ENCODE measurements at places on chromosomes 5 and 9.

GRCh38 chr9:134178768-134179551 is 14.6 kb upstream of the RNU6ATAC start:
- DNase-seq = no peak

- no peak for DNase-seq
Observed at GRCh38 chr9:16100537-16101091, 547.8 kb downstream of the CCDC171 start.

DNA sequence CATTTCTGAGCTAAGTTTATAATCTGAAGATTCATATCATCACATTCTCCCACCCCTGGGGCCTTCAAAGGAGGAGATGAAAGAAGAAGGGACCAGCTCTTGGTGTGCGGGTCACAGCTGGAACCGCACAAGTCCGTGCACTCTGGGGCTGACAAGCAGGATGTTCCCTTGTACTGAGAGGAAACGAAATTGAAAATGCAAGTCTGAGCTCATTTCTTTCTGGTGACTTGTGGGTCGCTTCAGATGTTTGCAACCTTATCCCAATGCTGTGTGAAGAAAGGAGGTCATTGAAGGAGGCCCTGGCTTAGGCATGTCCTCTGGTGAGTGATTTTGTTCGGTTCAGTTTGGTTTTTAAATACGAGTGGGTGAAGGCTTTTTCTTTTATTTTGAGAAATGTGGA is 59.6 kb downstream of the C9orf152 start:
- DNase-seq = peak; percentile 88

- DNase-seq = no peak
Observed at GRCh38 chr5:155815248-155815647, 511.7 kb upstream of the SGCD start.

DNA sequence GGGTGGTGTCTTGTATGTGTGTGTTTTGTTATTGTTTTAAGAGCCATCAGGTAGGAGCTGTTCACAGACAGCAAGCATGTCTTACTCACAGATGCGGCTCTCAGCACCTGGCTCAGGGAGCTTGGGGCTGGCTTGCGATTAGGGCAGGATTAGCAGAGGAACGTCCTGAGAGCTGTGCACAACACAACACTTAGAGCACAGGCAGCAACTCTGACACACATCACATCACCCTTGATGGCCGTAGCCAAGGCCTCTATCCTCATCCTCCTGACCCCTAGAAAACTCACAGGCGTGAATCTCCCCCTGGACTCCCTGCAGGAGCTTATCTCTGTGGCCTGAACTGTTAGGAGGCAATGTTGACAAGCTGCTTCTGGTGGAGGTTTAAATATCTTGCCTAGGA is 7.1 kb upstream of the IL17B start:
- DNase-seq = no peak

DNA sequence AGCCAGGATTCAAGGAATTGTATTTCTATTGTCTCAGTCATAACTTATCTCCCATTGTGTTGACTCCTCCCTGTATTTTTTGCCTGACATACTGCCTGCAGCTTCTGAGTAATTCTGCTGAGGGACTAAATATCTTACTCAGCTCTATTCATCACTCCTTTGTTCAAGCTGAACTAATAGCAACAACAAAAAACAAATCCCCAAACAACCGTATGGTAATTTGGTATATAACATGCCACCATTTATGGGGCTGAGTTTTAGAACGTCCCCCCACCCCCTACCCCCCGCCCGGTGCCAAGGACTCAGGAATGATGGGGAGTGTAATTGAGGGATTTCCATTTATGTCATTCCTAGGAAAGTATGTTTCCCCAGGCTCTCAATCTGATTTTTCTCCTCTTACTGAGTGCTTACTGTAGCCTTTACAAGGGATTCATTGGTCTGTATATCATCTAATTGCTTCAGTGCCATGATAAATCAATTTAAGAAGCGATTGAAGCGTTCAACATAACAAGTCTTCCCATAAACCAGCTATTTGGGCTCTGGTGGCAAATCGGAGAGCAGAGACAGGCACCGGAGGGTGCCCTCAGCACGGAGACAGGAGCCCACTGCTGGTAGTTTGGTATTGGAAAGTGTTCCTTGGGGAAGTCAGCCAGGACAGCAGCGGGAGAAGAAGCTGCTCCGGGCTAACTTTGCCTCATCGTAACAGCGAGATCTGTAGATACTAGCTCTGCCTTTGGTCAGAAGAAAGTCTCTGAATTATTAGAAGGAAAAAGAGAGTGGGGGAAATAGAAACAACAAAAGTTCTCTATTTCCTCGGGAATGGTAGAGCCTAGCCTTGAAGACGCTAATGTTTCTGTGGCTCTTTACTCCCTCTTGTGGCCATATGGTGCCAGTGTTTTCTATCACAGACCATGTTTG is 40.7 kb upstream of the HSD17B4 start:
- DNase-seq = peak; percentile 85

- DNase-seq = no peak
Observed at GRCh38 chr9:126621061-126621918, 7.6 kb downstream of the LMX1B start.

DNA sequence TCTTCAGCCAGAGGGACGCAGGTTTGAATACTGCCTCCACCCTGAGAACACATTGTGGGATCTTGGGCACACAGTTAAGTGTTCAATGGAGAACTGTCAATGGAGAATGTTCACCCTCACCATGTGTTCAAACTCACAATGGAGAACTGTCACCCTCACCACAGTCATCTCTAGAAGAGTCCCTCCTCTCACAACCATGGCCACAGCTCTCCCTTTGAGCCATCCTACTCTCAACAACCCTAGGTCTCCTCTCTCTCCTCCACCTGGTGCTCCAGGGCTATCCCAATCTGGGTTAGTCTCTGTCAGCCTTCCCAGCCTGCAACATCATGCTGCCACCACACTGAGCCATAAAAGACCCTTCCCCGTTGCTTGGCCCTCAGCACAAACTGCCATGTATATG is 36.3 kb upstream of the HAND1 start:
- DNase-seq = no peak
